IPS DF 6.9 (cell line): ENCODE measurements at places on chromosomes 5 and 9.
A peak's percentile ranks its signal among the peaks of the same experiment; 100 is the strongest.

DNA sequence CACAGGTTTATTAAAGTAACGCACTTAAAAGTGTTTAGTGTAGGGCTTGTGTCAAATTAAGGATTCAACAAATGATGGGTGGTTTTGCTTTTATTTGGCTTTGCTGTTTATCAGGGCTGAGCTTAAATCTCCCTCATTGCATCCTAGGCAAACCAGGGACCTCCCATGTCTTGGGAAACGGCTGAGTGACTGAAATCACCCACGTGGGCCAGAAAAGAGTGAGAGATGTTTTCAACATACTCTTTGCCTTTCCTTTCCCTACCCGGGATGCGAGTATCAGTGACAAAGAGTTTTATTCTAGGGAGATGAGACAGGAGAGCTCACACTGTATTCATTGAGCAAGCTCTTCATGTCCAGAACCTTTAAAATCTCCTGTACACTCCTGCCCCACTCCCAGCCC lies 23.3 kb downstream of the KCNMB1 start:
- H3K27me3 ChIP-seq: no peaks in the 10 kb centered on the region
- no peak for DNase-seq
- H3K4me3 ChIP-seq: no peak overlapping the region
- no peak overlapping the region for H3K27ac ChIP-seq
- no peaks in the 10 kb centered on the region for H3K36me3 ChIP-seq

DNA sequence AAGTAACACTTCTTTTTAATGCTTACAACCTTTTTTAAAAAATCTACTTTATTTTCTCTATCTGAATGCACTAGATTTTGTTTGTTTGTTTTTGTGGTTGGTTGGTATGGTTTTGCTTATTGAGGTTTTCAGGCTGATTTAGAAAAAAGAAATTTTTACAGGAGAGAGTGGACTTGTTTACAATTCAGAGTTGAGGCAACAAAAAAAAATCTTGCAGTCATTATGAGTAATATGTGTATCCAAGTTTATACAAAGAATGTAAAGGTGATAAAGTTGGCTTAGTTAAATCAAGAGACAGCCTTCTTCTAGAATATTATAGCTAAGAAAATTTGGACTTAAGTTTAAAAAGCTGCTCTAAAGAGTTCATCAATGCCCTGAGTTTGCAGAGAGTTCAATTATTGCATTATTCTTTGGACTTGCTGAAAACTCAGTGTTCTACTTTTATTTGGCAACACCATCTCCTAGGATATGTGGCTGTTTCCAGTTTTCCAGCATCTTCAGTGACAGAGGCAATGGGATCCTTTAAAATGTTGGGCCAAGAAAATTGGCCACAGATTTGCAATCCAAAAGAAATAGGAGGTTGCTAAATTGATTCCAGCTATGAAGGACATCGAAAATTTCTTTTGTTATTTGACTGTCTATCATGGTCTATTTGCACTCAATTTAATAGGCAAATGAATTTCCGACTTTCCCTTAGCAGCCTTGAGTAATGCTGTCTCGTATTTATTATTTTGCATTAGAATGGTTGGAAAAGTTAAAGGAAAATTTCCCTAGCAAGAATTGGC lies 10.7 kb downstream of the STK32A start:
- no peak overlapping the region for H3K27ac ChIP-seq
- H3K4me1 ChIP-seq: no peaks in the 10 kb centered on the region
- no peak for DNase-seq
- H3K36me3 ChIP-seq: no peaks in the 10 kb centered on the region

- no peak overlapping the region for H3K27ac ChIP-seq
- H3K4me1 ChIP-seq: peaks cover 2% of the 10 kb centered on the region; the same call in 1 of the 2 replicates
- no peak overlapping the region for H3K4me3 ChIP-seq
- DNase-seq: no peak
These were observed 59.5 kb upstream of the FBXL7 start for GRCh38 chr5:15440434-15440833.

DNA sequence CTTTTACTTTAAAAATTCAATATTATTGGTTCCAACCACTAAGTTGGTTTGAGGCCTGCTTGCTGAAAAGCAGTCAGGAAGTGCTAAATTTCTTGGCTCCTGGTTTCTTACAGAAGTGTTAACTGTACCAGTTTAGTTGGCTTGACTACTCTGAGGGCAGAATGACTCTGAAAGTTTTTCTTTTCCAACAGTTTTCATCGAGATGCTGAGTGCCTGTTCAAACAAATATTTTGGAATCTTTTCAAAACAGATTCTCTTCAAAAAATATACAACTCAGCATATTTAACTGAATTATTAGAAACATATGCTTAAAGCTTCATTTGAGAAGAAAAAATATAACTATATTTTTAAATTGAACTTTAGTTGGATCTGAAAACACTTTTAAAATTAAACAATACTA lies 37.0 kb downstream of the SLC38A9 start:
- H3K4me1 ChIP-seq: no peaks in the 10 kb centered on the region
- no peak for DNase-seq
- no peaks in the 10 kb centered on the region for H3K27me3 ChIP-seq
- H3K4me3 ChIP-seq: no peak overlapping the region

GRCh38 chr5:94021246-94021645 lies 279.8 kb upstream of the POU5F2 start:
- H3K27ac ChIP-seq: no peak overlapping the region
- no peak for DNase-seq
- H3K36me3 ChIP-seq: no peaks in the 10 kb centered on the region
- no peaks in the 10 kb centered on the region for H3K27me3 ChIP-seq

DNA sequence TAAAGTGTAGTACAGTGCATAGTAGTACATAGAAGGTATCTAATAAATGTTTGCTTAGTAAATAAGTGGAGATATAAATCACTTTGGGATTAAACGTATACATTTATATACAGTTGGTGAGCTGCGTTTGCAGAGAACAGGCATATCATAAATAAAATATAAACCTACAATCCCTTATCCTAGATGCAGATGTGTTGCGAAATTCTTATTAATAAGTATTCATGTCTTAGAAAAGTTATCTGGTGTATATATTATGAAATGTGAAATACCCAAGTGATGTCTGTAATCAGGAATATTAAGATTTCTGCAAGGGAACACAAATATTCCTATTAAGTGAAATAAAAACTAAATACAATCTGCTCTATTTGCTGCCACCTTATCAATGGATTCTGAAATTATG lies 8.8 kb downstream of the CCNH start:
- no peak overlapping the region for H3K4me3 ChIP-seq
- no peaks in the 10 kb centered on the region for H3K4me1 ChIP-seq
- no peak overlapping the region for H3K27ac ChIP-seq
- DNase-seq: no peak
- H3K36me3 ChIP-seq: peaks cover 13% of the 10 kb centered on the region; the same call in 1 of the 2 replicates

GRCh38 chr5:142432961-142433360 lies 108.1 kb upstream of the SPRY4 start:
- no peak for DNase-seq
- no peaks in the 10 kb centered on the region for H3K27me3 ChIP-seq
- 0 out of 2 replicates have a peak, but pooled peaks cover 6% of the 10 kb centered on the region for H3K4me1 ChIP-seq
- no peaks in the 10 kb centered on the region for H3K36me3 ChIP-seq

DNA sequence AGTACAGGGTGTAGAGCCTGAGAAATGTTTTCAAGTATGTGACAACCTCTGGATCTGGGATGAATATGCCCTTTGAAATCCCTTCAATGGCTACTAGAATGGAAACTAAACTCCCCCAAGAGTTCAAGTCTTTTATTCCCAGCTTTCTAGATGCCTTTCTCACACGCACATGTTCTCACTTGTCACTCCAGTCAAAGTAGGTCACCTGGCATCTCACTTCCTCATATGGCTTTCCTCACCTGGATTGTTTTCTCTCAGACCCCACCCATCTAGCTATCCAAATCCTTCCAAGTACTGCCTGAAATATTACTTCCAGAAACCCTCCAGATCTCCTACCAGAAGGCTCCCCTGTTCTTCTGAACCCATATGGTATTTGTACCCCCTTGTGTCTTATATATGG lies 615.4 kb upstream of the KLF4 start:
- no peak overlapping the region for H3K4me3 ChIP-seq
- H3K36me3 ChIP-seq: no peaks in the 10 kb centered on the region
- H3K27me3 ChIP-seq: no peaks in the 10 kb centered on the region
- DNase-seq: no peak
- H3K27ac ChIP-seq: no peak overlapping the region
- H3K4me1 ChIP-seq: no peaks in the 10 kb centered on the region

GRCh38 chr9:129311643-129312042 lies 133.6 kb upstream of the IER5L start:
- H3K4me1 ChIP-seq: no peaks in the 10 kb centered on the region
- no peak overlapping the region for H3K4me3 ChIP-seq
- no peaks in the 10 kb centered on the region for H3K27me3 ChIP-seq
- no peaks in the 10 kb centered on the region for H3K36me3 ChIP-seq
- H3K27ac ChIP-seq: no peak overlapping the region

DNA sequence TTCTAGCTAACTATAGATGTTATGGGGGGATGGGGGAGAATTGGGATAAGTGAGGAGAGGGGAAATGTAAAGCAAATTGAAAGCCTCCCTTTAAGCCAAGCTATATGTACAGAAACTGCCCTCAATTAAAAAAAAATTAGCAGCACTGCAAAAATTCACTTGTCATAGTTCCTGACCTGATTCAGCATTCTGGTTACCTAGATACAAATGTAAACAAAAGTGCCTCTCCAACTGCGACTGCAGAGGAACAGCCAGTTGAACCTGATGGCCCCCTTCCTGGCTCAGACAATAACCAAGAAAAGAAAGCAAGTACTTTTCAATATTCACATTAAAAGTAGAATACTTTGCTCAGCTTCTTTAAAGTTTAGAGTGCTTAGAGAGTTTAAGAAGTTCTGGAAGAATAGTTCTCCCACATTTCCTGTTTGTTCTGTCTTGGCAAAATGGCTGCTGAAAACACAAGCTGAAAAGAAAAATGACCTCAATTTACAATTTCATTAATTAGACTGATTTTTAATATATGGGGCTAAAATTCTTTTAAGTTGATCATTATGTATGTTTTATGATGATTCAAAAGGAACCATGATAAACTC lies 1.5 kb downstream of the FAM81B start:
- H3K27me3 ChIP-seq: no peaks in the 10 kb centered on the region
- H3K4me1 ChIP-seq: no peaks in the 10 kb centered on the region
- DNase-seq: peak; percentile 16
- no peaks in the 10 kb centered on the region for H3K36me3 ChIP-seq
- no peak overlapping the region for H3K27ac ChIP-seq

DNA sequence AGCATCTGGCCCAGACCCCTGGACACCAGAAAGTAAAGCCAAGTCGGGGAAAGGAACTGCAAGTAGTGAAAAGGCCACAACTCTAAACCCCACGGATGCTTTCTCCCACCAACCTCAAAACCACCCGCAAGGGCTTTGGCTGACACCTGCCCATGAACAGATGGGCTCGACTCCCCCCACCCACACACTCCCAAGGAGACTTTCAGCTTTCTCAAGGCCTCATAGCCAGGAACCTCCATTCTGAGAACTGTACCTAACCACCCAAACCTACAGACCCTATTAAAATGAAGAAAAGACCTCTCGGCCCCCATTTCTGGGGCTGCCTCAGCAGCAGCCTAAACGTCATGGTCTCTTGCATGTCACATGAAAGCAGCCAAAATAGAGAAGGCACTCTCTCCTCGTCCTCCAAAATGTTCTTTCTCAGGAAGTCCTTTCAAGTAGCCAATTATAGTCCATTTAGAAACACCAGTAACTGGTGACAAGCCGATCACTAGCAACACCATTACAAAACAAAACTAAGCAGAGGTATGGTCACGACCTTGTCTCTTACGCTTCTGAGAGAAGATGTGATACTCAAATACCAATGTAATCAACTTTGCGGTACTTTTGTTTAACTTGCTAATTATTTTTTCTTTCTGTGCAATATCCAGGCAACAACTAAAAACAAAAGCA lies 2.9 kb downstream of the B4GALT1 start:
- H3K4me3 ChIP-seq: no peak overlapping the region
- H3K27me3 ChIP-seq: no peaks in the 10 kb centered on the region; the same call in 1 of the 2 replicates
- H3K27ac ChIP-seq: no peak overlapping the region

DNA sequence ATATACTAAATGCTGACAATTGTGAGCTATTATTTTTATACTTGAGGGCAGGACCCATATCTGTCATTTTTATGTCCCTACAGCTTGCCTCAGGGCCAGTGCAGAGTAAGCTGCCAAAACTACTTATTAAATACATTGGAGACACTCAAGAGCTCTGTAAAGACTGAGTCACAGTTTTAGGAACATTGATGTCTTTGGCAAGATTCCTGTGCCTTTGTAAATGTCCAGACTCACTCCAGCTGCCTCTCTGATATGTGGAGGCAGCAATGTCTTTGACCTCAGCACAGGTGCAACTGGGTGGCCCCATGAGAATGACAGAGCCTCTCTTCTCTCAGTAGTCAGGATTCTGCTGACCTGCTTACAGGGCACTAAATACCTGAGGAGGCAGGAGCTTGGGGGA lies 363.2 kb downstream of the OSTF1 start:
- no peaks in the 10 kb centered on the region for H3K27me3 ChIP-seq
- H3K4me3 ChIP-seq: no peak overlapping the region
- DNase-seq: no peak
- 0 out of 2 replicates have a peak, but pooled peaks cover 2% of the 10 kb centered on the region for H3K4me1 ChIP-seq
- H3K36me3 ChIP-seq: no peaks in the 10 kb centered on the region
- H3K27ac ChIP-seq: no peak overlapping the region

DNA sequence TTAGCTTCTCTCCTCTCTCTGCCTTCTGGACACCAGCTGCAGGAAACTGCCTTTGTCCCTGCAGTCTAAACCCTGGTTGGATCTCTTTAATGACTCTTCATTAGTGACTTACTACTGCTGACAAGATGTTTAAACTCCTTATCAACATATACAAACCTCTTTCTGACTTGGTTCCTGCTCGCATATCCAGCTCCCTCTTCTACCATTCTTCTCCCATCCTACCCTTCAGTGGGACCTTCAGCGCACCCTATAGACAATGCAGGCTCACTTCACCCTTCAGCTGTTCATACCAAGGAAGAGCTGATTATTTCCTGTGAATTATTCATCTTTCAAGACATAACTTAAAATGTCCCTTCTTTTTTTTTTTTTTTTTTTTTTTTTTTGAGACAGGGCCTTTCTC lies 436.5 kb downstream of the KIAA0825 start:
- DNase-seq: no peak
- H3K27ac ChIP-seq: no peak overlapping the region
- H3K36me3 ChIP-seq: no peaks in the 10 kb centered on the region
- H3K27me3 ChIP-seq: no peaks in the 10 kb centered on the region
- no peaks in the 10 kb centered on the region; the same call in 1 of the 2 replicates for H3K4me1 ChIP-seq

DNA sequence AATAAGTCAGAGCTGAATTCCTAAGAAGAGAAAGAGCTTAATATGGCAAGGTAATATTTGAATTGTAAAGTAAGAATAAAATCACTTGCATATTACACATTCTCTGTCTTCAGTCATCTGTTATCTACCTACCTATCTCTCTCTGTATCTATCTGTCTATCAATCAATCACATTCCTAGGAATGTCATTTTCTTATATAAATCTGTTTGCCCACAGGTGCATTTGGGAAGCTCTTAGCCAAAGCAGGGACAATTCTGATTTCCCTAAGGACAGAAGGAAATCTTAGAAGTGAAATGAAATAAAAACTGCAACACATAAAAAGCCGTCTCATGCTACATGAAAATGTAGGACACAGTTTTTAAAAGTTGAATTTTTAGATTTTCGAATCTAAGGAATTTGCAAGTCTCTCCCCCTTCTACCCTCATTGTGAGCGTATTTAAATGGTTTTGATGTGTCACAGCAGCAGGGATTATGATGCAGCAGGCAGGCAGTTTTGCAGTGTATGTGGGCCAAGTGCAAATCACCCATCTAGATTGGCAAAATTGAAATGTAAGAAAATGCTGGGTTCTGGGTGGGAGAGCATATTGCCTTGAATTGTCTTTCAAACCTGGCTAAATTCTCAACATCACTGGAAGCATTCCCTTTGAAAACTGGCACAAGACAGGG lies 155.7 kb downstream of the ACER2 start:
- no peaks in the 10 kb centered on the region for H3K4me1 ChIP-seq
- no peak overlapping the region for H3K4me3 ChIP-seq
- H3K27ac ChIP-seq: no peak overlapping the region
- H3K27me3 ChIP-seq: no peaks in the 10 kb centered on the region; the same call in 1 of the 2 replicates
- no peaks in the 10 kb centered on the region for H3K36me3 ChIP-seq
